Activated CD4-positive, alpha-beta T cell treated with anti-CD3 and anti-CD28 coated beads, Interleukin-2, amount 50 U/mL, for 24 hours (primary cell): ENCODE measurements at places on chromosomes 5 and 9.

- no peak for DNase-seq
Observed at GRCh38 chr5:147972076-147972840, 65.9 kb upstream of the C5orf46 start.

GRCh38 chr9:115008536-115009270, 78.3 kb upstream of the TNFSF8 start:
- DNase-seq, result no peak

DNA sequence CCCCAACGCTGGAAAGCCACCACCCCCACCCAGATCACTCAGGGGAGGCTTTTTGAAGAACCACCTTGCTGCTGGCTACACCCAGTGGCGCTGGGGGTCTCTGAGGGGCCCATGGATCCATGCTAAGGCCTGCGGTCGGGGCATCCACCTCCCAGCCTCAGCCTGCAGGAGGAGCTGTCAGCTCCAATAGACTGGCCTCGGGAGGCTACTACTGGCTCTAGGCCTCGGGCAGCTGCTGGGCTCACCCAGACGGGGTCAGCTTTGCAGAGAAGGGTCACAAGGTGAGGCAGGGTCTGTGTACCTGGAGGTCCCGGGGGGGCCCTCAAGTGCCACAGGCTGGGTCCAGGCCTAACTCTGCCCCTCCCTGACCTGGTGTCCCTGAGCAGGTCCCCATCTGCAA, 193.7 kb downstream of the OLFM1 start:
- DNase-seq, result no peak

- DNase-seq, result no peak
Observed at GRCh38 chr5:23648656-23649055, 141.2 kb downstream of the PRDM9 start.

DNA sequence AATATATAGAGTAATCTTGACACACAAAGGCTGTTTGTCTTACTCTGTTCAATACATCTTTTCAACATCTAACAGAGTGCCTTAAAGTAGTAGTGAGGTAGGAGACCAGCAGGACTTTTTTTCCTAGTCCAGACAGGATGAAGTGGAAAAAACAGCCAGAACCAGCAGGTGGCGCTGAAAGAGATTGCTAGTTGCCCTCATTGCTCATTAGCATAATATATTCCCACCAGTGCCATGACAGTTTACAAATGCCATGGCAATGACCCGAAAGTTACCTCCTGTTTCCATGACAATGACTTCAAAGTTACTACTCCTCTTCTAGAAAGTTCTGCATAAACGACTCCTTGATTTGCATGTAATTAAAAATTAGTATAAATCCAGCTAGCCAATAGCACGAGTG, 387.4 kb downstream of the ACTL7B start:
- DNase-seq, result no peak

DNA sequence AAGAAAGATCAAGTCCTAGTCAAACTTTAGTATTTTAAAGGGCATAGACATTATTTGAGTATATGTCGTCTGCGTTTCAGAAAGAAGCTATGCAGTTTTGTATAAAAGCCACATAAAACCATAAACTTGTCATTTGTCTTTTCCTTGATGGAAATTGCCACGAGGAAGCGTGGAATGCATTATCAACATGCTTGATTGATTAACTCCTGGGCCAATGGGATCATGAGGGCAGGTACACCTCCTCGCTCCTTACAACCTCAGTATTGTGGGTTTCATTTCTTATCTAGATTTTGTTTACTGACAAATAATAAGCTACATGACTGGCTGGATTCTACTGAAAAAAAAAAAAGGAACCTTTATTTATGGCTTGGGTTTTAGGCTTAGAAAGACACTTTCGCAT, 122.5 kb upstream of the RFX3 start:
- DNase-seq, result no peak

DNA sequence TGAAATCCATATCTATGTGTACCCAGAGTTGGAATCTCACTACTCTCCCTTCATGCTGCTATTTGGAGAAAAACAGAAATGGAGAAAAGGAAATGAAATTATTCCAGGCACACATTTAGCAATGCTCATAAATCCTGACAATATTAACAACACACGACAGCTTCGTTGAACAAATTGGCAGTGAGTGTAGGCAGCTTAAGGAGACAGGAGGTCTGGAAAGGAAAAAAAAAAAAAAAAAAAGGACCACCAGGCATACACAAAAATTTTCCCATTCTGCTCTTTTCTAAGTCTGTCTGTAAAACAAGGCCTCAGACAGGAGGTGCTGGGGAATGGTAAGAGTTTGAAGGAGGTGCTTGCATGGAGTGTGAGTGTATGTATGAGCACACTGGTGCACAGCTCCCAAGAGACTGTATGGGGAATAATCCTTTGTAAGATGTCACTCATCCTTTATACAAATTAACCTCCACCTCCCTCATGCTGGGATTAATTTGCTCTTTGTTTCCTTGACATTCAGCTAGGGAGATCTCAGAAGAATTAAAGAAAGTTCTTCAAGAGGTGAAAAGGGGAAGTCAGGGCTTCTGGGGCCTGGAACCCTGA, 78.9 kb downstream of the ASTN2 start:
- no peak for DNase-seq

- DNase-seq, result no peak
Observed at GRCh38 chr9:105508530-105508929, 49.4 kb upstream of the FKTN start.
